Ecto neural progenitor cell (in vitro differentiated cells): ENCODE measurements at places on chromosomes 4 and X.

GRCh38 chr4:8542776-8543525 lies 37.2 kb upstream of the GPR78 start:
- DNase-seq: no peak

DNA sequence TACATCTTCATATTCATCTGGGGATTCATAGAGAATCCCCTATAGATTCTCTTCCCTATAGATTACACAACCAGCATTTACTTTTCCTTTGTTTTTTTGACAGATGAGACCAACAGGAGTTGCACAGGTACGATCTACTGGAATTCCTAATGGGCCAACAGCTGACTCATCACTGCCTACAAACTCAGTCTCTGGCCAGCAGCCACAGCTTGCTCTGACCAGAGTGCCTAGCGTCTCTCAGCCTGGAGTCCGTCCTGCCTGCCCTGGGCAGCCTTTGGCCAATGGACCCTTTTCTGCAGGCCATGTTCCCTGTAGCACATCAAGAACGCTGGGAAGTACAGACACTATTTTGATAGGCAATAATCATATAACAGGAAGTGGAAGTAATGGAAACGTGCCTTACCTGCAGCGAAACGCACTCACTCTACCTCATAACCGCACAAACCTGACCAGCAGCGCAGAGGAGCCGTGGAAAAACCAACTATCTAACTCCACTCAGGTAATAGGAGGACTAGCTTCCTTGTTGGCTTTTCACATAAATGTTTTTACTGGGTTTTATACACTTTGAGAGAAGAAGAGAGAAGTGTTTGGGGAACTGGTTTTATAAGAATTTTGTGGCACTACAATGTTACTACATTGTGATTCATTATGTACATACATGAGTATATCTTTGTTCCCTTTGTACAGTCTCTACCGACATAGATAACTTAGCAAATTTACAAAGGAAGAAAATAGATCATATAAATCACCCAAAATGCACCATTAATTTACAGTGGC lies 137.2 kb downstream of the DIPK2B start:
- DNase-seq: no peak

- DNase-seq: peak; percentile 85
These were observed 900 bp downstream of the TRO start for GRCh38 chrX:54921427-54922021.

GRCh38 chr4:91497892-91498291 lies 805.9 kb upstream of the GRID2 start:
- DNase-seq: no peak

DNA sequence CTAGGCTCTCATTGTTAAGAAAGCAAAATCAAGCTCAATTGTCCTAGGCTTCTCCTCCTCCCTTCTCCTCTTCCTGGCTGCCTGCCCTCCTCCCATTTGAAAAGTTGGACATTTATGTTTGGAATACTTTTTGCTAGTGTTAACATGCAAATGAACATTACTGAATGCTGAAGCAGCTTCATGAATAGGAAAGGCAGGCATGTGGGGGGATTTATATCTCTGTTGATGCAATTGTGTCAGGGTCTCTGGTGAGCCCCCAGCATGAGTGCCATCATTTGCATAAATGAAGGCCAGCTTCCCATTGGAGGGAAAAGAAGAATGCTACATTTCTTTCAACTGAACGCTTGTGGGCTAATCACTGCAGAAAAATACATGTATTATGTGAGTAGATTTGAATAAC lies 160.1 kb upstream of the NDST3 start:
- no peak for DNase-seq

DNA sequence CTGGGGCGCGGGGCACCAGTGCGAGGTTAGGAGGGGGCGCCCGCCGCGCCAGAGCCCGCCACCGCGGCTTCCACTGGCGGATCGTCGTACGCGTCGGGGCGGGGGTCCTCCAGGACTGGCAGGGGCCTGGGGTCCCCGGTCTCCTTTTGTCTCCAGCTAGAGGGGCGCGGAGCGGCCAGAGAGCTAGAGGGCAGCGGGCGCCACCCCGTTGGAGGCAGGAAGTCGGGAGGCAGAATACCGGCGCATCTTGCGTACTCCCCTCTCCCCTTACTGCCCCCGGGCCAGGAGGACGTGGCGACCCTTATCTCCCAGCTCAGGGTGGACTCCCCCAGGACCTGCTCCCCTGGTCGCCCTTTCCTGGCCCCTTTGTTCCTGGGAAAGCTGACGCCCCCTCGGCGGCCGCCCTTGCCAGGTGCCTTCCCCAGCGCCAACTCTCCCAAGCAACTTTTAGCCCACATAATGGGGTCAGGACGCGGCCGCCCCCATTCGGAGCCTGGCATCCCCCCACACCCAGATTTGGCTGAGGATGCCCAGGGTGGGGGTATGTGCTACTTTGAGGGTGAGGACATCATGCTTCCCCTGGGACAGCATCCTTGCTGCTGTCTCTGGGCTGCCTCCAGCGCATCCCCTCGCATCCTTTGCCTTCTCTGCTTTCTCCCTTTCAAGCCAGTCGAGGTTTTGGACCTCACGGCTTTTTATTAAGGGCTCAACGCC lies 933 bp downstream of the CNKSR2 start:
- peak; percentile 48 for DNase-seq

DNA sequence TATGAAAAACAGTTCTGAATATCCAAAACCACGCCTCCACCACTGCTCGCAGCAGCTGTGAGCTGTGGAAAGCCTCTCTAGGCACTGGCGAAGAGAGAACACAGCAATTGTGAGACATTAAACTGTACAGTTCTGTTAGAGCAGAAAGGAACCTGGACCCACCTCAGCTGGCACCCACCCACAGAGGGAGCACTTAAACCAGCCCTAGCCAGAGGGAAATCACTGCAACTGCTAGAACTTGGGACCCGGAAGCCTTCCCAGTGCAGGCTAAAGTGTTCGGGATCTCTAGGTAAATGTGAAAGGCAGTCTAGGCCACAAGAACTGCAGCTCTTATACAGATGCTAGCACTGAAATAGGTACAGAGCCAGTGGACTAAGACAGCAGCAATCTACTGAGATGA lies 308.8 kb downstream of the PRR32 start:
- DNase-seq: no peak

DNA sequence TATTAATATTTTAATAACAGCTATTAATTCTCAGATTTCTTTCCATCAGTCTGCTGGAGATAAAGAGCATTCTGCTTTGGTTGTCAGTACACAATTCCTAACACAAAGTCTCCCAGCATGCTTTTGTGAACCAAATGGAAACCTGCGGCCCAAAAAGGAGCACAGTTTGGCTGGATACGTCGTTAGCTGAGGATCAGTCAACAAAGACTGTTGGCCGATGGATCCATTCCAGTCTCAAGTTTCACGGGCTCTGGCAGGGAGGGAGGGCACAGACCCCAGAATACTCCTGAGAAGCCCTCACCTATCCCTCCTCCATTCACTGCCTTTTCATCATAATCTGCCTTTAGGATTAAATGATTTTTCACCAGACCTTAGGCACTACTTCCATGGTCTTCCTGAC lies 26.3 kb upstream of the PRSS48 start:
- DNase-seq: no peak

DNA sequence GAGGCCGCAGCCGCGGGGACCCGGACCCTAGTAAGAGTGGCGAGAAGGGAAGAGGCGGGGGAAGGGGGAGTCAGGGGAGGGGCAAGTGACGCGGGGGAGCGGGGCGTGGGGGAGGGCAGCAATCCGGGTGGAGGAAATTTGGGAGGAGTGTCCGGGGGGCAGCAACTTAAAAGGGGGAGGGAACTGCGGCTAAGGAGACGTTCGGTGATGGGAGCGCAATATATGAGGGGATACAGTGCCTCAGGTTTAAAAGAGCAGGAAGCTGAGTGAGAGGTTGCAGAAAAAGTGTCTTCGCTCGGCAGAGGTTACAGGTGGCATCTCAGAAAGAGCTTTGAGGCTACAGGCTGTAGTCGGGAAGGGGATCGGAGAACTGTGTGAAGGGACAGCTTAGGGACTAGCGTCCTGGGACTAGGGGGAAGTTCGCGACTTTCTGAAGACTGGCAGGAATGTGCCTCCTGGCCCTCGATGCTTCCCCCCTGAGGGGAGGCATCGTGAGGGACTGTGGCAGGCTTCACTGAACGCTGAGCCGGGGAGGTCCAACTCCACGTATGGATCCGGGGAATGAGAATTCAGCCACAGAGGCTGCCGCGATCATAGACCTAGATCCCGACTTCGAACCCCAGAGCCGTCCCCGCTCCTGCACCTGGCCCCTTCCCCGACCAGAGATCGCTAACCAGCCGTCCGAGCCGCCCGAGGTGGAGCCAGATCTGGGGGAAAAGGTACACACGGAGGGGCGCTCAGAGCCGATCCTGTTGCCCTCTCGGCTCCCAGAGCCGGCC lies 519 bp downstream of the FOXO4 start:
- peak; percentile 51 for DNase-seq

DNA sequence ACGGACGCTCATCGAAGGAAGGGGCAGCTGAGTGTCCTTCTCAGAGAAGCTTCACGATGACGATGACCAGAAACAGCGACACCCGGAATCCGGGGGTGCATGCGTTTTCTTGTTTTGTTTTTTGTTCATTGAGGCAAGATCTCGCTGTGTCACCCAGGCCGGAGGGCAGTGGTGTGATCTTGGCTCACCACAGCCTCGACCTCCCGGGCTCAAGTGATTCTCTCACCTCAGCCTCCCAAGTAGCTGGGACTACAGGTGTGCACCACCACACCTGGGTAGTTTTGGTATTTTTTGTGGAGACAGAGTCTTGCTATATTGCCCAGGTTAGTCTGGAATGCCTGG lies 19.8 kb downstream of the DGKQ start:
- no peak for DNase-seq
